AG04450 (cell line): ENCODE measurements at places on chromosomes 5 and 9.

- DNase-seq, result no peak
These were observed 11.9 kb upstream of the GARNL3 start for GRCh38 chr9:127252410-127253318.

GRCh38 chr5:96752341-96753016, 55.3 kb downstream of the ERAP1 start:
- DNase-seq, result peak; percentile 60

- DNase-seq, result no peak
These were observed 393.3 kb downstream of the PLK2 start for GRCh38 chr5:58066557-58066956.

GRCh38 chr9:100473276-100474081, 530 bp downstream of the TMEFF1 start:
- no peak for DNase-seq

DNA sequence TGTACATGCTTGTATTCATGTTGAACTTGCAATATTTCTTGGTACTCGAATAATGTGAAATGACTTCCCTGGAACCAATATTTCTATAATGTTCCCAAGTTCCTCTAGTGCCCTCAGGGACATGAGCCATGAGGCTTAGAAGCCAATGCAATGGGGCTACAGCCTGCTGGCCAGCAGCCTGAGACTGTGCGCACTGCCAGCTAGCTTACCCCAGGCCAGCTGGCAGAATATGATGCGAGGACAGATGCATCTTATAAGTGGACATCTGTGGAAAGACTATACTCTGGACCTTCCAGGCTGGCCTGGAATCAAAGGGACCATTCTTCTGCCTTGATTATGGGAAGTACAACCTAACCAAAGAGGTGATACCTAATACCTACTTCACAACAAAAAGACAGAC, 1862.0 kb upstream of the ACO1 start:
- DNase-seq, result no peak

DNA sequence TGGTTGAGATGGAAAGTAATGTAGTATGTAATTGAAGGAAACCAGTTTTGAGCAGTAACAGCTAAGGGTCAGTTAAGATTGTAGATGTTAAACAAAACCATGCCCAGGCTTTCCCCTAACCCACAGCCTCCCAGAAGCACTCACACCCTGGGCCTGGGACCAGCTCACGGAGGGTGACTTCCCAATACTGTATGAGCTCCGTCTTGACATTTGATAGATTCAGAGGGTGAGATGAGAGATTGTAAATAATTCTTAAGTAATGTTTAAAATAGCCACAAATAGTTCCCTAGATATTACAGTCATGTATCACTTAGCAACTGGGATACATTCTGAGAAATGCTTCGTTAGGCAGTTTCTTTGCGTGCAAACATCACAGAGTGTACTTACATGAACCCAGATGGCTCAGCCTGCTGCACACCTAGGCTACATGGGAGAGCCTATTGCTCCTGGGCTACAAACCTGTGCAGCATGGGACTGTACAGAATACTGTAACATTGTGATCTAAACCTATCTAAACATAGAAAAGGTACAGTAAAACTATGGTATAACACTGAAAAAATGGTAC, 140.7 kb downstream of the FANCC start:
- DNase-seq, result no peak

DNA sequence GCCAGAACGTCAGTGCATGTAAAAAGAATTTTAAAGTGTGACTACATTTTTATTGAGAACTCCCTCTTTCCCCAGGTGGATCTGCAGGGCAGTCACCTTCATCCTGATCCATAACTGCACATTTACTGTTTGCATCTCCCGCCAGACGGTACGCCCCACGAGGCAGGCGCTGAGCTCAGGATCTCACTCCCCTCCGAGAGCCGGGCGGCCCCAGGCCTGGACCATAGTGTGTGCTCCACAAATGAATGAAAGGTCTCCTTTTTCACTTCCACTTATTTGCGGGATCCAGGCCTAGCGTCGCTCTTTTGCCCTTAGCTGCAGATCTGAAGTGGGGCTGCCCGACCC, 378 bp downstream of the DROSHA start:
- DNase-seq, result no peak

DNA sequence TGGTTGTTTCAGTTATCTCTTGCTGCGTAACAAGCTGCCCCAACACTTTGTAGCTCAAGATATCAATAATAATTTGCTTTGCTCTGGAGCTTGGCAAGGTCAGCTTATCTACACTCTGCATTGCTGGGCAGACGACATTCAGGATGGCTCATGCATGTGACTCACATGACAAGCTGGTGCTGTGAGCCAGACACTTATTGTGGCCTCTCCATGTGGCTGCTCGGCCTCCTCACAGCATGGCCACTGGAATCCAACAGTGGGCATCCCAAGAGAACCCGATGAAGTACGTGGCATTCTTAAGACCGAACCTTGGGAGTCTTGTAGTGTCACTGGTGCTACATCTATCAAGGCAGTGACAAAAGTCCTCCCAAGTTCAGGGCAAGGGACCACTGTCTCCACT, 94.2 kb upstream of the MVB12B start:
- DNase-seq, result no peak

GRCh38 chr5:106474066-106474465, 1196.7 kb downstream of the EFNA5 start:
- DNase-seq, result no peak

GRCh38 chr5:179115307-179115706, 55.1 kb downstream of the ZNF354C start:
- no peak for DNase-seq

DNA sequence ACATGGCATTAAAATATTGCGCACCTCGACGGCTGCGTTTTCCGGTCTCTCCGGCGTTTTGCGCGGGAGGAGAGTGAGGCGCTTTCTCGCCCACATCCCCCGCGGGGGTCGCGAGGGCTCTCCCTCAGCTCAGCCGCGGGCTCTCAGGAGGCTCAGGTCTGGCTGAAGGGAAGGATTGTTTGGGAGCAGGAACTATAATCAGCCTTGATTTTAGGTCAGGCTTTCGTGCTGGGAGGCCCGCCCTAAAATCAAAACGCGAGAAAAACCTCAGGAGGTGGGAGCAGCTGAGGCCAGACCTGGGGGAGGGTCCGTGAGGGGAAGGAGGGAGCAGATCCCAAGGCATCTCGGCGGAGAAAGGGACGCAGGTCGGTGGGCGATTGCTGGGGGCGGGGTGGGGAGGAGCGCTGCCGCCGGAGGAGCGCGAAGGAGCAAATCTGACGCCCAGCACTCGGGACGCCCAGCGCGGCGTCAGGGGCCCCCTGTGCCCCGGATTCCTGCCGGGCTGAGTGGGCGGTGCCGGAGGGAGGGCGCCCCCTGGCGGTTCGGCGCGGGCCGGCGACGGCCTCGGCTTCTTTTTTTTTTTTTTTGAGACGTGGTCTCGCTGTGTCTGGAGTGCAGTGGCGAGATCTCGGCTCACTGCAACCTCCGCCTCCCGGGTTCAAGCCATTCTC, 18.7 kb upstream of the RNF130 start:
- peak; percentile 20 for DNase-seq

DNA sequence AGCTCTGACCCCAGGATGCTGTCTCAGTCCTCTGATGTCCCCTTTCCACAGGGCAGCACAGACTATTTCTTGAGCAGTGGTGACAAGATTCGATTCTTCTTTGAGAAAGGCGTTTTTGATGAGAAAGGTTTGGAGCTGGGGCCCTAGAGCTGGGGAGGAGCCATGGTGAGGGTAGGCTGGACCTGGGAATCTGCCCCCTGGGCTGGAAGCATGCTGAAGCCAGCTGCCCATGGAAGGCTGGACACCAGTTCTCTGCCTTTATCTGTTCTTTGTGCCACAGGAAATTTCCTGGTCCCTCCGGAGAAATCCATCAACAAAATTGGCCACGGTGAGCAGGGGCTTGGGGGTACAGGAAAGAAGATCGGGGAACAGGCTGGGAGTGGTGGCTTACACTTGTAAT, 12.9 kb downstream of the PHYHD1 start:
- DNase-seq, result no peak

DNA sequence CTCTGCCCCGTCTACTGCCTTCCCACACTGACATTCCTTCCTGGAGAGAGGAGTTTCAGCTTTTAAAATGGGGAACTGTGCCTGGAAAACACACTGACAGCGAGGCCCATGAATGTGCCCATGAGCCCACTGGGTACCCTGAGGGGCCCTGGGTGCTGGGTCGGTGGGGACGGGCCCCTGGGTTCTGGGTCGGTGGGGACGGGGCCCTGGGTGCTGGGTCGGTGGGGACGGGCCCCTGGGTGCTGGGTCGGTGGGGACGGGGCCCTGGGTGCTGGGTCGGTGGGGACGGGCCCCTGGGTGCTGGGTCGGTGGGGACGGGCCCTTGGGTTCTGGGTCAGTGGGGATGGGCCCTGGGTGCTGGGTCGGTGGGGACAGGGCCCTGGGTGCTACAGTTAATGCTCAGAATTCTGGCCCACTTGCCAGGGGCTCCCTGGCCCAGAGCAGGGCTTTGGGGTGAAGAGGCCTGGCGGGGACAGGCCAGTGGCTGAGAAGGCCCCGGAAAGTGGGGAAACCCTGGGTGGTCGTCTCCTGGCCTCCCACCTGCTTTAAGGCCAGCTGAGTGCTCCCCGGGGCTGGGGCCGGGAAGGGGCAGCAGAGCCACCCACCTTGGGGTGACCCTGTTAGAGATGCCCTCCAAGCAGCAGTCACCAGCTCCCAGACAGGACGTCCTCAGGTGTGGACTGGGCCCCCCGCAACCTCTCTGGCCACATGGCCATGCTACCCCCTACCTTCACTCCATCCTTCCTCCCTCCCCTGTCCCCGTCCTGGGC, 2.5 kb downstream of the GPSM1 start:
- DNase-seq, result no peak

GRCh38 chr5:69512740-69513260, 20.2 kb downstream of the OCLN start:
- DNase-seq, result peak; percentile 52

DNA sequence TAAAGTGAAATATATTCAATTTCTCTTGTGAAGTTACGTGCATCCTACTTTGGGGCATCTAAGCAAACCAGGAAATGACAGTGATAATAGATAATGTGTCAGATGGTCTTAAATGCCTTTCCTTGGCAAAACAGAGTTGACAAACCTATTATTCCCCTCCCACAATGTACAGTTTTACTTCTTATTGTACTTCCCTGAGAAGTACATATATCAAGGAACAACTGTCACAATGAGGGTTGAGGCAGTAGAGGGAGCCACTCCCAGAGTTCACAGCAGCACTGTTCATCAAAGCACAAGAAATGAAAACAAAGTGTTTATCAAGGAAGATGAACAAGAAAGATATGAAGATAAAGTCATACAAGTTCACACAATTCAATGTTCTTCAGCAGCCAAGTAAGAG, 41.1 kb downstream of the ELAVL2 start:
- DNase-seq, result no peak

- DNase-seq, result no peak
These were observed 139.4 kb downstream of the EFNA5 start for GRCh38 chr5:107531308-107531707.

DNA sequence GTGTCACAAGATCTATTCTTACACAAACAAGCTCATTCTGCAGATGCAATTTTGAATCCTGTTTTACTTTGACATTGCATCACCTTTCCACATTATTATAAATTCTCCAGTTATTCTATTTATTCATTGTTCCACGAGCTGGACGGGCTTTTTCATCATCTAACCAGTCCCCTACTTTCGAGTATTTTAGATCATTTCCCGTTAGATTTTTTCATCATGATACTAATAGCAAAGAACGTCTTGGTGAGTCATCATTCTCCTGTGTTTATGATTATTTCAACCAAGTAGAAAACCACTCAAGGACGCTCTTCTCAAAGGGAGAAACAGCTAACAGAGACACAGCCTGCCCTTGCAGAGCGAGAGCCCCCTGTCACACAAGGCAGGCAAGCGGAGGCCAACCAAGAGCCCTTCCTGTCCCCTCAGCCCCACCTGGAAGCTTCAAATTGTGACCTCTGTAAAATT, 15.1 kb downstream of the BBLN start:
- peak; percentile 56 for DNase-seq

GRCh38 chr9:22383718-22384117, 62.9 kb upstream of the DMRTA1 start:
- DNase-seq, result no peak

GRCh38 chr9:27460226-27461023, 63.7 kb upstream of the IFNK start:
- no peak for DNase-seq

- no peak for DNase-seq
These were observed 110.6 kb downstream of the MLLT3 start for GRCh38 chr9:20511686-20512085.

DNA sequence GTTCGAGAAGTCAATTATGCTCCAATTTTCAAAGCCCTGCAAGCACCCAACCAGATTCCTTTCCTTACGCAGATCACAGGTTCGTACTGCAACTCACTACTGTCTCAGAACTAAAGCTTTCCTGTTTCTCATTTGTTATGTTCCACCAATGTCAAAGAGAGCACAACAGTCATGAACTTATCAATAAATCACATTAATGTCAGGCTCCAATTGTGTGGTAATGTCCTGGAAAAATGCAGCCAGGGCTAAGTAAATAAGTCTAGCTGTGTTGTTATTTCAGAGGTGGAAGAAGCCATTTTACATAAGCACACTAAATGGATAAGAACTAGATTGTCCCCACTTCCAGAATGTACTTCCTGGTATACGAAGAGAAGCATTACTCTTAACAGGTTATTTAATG, 488.6 kb upstream of the PTGER4 start:
- no peak for DNase-seq

- DNase-seq, result no peak
These were observed 11.1 kb downstream of the SH2D3C start for GRCh38 chr9:127767410-127767809.

DNA sequence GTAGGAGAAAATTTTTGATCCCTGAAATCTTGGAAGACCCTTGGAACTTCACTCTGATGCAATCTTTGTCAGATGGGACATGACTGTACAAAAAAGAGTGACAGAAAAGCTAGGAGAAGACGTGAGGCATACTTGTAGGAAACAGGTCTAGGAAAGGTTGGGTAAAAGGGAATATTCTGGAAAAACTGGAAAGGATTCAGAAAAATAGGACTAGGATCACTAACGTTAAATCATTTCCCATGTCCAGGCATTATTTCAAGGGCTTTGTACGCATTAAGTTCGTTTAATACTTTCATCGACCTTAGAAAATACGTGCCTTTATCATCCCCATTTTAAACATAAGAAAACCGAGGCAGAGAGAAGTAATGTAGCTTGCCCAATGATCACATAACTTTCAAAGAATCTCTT, 2.9 kb downstream of the ALDH1A1 start:
- no peak for DNase-seq

DNA sequence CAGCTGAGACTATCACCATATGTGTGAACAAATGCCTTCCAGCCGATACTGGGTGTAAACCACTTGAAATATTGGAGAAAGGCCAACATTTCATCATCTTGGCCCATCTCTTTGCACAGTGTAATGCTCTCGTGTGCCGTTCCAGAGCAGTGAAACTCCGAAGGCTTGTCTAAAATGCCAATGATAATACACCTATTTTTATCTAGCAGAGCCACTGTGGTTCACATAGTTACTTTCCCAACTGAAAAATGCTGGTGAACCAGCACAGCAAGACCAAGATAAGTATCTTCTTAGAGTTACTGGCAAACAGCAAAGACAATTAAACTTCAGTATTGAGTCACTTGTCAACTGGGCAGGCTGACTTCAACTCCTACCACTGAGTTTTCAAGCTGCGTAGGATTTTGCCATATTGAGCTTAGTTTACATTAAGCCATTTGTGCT, 379.9 kb upstream of the ACTBL2 start:
- no peak for DNase-seq

- DNase-seq, result peak; percentile 49
These were observed 63.1 kb downstream of the TMOD1 start for GRCh38 chr9:97564291-97565175.

GRCh38 chr5:80959768-80960442, at the start of gene RASGRF2:
Gene RASGRF2, plus strand, starts transcription at chr5:80960363. Its CDS starts 376 bp downstream, at chr5:80960739.
- DNase-seq, result no peak
